ENCODE measurements at places on chromosomes 5 and 9. TPM values are rescaled to one million over a fixed set of nuclear protein-coding genes. Genes with fewer than 3 reads are reported as not detected.

SOX30 gene
- not detected for total RNA-seq

GBGT1 gene
- total RNA-seq: 2.9 TPM

BASP1 gene
- 0.85 TPM for total RNA-seq

OMD gene
- total RNA-seq: not detected

LCN1 gene
- not detected for total RNA-seq

IL3 gene
- total RNA-seq: 0.49 TPM

DND1 gene
- 3.7 TPM for total RNA-seq

URM1 gene
- total RNA-seq: 81.7 TPM

Data from activated naive CD8-positive, alpha-beta T cell treated with anti-CD3 and anti-CD28 coated beads for 36 hours (primary cell).